Kidney epithelial cell (primary cell): ENCODE measurements at places on chromosomes 6 and 20.

DNA sequence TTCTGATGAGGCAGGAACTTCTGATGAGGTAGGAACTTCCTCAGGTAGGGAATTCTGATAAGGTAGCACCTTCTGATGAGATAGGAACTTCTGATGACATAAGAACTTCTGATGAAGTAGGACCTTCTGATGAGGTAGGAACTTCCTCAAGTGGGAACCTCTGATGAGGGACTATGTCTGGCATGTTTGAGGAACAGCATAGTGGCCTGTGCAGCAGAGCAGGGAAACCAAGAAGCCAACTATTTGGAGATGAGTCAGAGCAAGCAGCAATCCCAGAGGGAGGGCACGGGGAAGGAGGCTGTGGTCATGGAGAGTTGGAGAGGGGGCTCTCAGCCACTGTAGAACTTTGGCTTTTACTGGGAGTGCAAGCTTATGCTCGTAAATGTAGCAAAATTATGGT is 132.4 kb downstream of the CFAP61 start:
- DNase-seq: no peak

GRCh38 chr20:62554214-62554897 is 78.6 kb upstream of the GATA5 start:
- DNase-seq: no peak

DNA sequence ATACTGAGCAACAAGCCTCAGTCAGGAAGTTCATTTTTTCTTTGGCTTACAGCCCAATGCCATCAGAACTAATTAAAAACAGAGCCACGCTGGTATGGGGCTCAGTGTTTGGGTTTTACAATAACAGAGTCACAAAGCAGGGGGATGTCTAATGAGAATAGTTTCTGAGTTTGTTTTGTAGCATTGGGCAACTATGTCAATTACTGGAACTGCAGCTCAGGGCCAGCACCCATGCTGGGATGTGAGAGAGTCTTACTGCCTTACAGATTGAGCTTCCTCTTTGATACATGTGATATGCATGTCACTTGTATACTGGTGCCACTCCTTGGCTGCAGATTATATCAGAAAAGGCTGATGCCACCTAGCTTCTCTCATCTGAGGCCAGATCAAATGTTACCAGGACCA is 117.6 kb downstream of the TFAP2B start:
- DNase-seq: no peak

GRCh38 chr20:48012401-48012974 is 227.2 kb upstream of the SULF2 start:
- peak; percentile 45 for DNase-seq

DNA sequence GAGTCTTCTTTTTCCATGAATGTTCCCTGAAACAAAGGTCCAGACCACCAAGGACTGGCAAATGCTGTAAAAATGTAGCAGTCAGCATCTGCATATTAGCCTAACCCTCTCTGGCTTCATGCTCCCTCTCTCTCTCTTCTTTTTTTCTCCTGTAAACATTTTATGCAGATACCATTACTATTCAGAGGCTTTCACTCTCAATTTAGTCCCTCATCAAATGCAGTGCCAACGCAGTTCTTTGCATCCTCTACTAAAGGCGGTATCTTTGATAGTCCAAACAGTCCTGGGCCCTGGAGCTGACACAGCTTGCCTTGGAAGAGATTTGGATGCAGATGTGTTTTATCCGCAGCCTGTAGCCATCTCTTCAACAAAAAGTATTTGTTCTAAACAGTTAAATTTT is 167.1 kb upstream of the MMS22L start:
- DNase-seq: no peak

- DNase-seq: no peak
Measured at GRCh38 chr20:58647796-58648501, 3.1 kb upstream of the STX16 start.

GRCh38 chr6:81933608-81934051 is 181.1 kb upstream of the TENT5A start:
- DNase-seq: no peak

DNA sequence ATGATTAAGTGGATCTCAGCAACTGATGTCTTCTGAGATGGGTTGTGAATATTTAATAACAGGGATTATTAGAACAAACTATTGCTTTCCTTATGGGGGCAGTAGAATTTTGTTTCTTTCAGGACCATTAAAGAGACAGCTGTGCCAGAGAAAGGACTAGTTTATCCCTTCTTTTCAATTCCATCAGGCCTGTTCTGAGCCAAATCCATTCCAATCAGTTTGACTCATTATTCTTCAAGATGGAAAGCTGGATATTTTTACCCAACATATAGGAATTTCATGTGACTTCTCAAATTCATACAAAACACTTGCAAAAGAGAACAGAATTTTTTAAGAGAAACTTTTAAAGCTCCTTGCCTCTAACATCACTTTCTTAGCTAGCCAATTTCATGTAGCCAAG is 722.0 kb upstream of the FLRT3 start:
- DNase-seq: no peak

DNA sequence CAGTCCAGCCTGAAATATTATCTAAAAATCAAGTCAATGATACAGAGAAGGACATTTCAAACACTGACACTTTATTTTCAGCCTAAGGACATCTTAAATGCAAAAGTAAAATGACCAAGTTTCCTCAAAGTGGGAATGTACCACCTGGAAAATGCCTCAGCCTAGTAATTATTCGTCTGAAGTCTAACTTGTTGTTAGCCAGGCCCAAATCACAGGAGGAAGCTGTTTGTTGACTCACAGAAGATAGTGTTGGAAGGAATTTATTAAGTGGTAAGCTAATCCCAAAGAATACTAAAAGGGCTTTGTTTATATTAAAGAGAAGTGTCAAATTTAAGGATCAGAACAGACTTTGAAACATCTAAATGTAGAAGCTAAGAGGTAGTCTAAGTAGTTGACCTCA is 2.5 kb downstream of the PDE7B start:
- DNase-seq: no peak

- DNase-seq: no peak
Measured at GRCh38 chr6:2581611-2582010, 169.1 kb downstream of the MYLK4 start.

DNA sequence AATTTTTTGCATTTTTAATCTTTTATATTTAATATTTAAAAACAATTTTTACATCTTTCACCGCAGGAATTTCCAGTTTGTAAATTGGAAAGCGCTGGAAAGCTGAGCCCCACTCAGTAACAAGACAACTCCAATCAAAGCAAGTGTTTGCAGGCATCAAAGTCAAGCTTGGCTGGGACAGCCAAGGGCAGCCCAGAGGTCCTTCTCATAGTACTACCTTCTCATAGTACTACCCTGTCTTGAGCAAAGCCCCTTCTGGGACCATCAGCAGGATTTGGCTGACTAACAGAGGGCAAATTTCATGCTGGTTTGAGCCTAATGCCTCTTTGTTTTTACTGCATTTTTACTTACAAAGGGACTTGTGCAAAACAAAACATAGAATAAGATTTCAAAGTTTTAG is 228.3 kb downstream of the SIM1 start:
- DNase-seq: no peak

GRCh38 chr6:84177241-84177640 is 50.2 kb downstream of the CEP162 start:
- DNase-seq: no peak

DNA sequence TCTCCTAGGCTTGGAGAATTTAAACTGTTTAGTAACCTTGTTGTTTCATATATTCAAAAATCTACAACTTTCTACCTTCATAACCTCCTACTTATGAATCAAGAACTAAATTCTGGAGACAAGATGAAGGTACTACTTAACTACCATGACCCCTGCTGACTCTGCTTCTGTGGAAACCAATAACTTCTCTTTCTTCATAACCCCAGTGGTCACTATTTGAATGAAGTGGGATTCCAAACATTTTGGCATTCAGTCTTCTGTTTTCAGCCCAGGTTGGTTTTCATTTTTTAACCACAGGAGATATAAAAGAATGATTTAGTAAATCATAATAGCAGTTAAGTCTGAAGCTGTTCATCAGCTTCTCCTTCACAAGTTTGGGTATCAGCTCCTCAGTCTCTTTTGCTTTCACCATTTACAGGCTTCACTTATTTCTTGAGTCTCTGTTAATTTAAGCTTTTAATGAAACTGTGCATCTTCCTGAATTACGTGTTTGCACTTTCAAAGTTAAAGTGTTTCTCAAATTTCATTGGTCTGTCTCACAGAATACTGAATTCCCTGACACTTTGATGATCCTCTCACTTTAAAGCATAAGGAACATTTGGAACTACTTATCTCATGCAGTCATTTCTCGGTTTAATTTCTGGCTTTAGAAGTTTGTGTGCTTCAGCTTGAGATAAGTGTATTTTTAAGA is 9.5 kb downstream of the SENP6 start:
- DNase-seq: no peak

DNA sequence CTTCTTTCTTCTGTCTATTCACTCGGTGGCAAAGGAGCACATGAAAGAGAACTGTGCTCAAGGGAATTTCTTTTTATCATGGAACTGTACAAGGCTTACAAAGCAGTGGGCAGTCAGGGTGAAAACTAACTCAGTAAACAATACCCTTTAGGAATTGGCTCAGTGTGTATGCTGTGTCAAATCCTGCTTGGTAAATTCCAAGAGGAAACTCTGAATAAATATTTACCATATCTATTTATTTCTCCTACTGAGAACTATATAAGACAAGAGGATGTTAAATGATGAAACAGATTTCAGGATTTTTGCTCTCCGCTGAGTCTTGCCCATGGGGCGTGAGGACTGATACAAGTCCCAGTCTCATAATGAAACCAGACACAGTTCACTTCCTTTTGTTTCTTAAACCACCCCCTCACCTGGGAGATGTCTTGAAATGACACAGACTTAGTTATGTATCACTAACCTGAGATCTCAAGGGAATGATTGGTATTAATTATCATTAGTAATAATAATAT is 188.8 kb downstream of the BACH2 start:
- DNase-seq: no peak

DNA sequence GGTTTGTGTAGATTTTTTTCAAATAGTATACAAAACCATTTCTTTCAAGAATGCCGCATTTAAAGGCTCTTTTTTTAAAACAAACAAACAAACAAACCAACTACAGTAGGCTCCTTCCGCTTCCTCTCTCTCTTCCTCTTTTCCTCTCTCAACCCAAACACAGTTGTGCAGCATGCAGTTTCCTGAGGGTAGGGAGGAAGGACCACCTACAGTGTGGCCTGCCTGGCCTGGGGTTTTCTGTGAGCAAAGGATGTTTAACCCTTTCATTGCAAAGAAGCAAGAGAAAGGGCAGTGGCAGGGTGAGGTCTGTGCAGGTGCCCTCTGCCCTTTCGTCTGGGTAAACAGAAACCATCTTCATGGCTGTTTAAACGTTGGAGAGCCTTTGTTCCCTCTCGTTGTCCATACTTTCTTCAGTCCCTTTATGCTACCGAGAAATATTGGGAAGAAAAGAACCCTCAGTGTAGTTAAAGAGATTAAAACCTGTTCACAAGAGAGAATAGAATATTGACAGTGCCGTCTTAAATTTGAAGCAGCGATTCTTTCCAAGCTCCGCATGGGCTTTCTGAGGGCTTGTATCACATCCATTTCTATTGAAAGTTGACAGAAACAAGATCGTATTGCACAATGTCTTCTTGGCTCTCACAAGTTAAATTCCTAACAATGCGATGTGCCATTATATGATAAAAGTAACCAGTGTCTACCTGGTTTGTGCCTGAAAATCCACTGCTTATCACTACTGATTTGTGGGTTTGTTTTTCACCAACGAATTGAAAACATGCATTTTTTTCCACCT is 215.5 kb upstream of the SNX9 start:
- no peak for DNase-seq

GRCh38 chr6:117829594-117830319 is 77.3 kb upstream of the SLC35F1 start:
- DNase-seq: no peak

- no peak for DNase-seq
Measured at GRCh38 chr20:24487648-24488047, 18.2 kb downstream of the SYNDIG1 start.

- DNase-seq: no peak
Measured at GRCh38 chr6:32635526-32636123, 1.6 kb upstream of the HLA-DQA1 start.

DNA sequence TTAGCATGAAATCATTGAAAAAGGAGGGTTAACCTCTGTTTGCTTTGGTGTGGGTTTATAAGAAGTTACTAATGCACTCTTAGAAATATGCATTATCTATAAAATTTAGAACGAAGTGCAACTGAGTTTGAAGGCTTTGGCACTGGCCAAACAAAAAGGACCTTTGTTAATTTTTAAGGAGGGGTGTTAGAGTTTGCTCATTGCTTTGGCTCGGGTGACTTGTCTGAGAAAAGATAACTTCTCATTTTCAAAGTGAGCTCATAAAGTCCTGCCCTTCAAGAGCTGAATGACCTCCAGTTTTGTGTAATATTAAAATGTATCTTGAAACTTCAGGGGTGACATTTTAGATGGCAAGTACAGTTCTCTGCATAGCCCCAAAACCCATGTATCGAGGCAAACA is 25.9 kb downstream of the NEDD9 start:
- no peak for DNase-seq

GRCh38 chr6:53581173-53581773 is 36.4 kb upstream of the GCLC start:
- peak; percentile 42 for DNase-seq

GRCh38 chr6:46947497-46947896 is 25.8 kb upstream of the ADGRF5 start:
- DNase-seq: no peak

DNA sequence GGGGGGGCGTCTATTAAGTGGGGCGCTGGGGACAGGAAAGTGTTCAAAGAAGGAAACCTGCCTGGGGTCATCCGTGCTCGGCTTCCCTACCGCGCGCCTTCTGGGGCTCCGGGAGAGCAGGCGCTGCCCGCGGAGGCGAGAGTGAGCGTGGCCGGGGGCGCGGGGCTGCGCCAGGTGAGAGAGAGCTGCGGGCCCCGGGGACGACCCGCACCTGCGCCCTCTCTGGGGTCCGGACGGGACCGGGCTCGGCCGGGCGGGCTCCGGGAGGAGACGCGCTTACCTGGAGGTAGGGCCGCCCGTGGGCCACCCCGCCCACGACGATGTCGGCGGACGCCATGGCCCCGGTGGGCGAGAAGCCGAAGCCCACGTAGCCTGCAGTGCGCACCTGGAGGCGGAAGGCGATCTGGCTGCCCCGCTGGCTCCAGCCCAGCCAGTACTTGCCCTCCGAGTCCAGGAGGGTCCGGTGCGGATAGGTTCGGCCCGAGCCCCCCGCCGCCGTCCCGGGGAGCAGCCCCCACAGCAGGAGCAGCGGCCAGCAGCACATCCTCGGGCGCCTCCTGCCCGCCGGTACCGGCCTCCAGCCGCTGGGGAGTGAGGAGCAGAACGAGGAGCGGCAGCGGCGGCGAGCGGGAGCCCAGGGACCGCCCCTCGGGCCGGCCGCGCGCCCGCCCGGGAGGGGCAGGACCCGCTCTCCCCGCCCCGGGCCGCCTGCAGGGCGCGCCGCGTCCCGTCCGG is at the start of gene MOXD1:
Gene MOXD1, minus strand, starts transcription at position 593 of the 735 bp plus-strand sequence. Its CDS starts 49 bp downstream, at position 544.
- no peak for DNase-seq

GRCh38 chr20:35467339-35468224 is 12.2 kb downstream of the CEP250 start:
- DNase-seq: peak; percentile 26

GRCh38 chr20:47682916-47683315 is 102.4 kb downstream of the SULF2 start:
- DNase-seq: no peak
